Nephron progenitor cell (in vitro differentiated cells): ENCODE measurements at places on chromosomes 2 and 18.

DNA sequence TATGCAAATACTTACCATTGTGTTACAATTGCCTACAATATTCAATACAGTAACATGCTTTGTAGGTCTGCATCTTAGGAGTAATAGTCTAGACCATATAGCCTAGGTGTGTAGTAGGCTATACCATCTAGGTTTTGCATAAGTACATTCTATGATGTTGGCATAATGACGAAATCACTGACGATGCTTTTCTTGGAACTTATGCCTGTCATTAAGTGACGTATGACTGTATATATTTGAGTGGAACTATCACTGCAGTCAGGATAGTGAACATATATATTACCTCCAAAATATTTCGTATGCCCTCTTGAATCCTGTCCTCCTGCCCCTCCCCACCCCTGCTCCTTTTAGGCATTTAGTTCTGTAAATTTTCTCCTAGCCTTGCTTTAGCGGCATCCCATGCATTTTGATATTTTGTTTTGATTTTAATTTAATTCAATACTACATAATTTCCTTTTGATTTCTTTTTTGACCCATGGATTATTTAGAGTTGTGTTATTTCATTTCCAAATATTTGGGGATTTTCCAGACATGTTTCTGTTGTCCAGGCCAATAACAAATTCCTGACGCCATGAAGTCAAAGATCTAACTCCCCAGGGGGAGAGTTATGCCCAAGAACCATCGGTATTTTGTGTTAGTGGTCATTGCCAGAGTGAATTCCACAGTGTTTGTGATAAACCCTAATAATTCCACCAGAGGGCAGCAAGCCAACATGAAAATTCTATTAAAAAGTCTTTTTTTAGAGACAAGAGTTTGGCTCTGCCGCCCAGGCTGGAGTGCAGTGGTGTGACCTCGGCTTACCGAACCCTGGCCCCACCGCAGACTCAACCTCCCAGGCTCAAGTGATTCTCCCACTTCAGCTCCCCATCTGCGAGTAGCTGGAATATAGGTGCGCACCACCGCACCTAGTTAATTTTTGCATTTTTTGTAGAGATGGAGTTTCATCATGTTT lies 24.2 kb upstream of the CASP8 start:
- peak; percentile 42 for DNase-seq

DNA sequence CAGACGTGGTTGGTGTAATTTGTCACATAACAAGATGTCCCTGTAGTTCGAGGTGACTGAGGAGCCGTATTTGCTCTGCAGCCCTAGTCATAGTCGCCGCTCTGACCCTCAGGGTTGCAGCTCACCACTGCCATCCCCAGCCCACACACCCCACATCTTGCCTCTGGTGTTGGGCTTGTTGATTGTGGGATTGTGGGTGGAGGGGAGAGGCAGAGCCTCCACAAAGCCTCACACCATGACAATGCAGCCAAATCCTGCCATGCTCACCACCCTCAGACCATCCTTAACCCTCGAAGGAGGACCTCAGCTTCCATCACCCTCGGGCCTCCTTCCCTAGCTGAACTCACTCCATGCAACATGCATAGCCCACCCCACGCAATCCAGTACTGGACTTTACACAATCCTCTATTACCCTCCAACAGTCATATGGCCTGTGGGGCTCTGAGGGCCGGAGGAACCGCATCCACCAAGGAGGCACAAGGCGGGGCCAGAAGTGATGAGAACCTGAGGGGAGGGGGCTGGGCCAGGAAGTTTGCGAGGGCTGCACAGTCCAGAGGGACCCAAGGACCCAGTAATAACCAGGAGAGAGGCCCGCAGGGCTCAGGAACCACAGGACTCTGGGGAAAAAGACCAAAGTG lies 11.6 kb downstream of the PKDCC start:
- no peak for DNase-seq

DNA sequence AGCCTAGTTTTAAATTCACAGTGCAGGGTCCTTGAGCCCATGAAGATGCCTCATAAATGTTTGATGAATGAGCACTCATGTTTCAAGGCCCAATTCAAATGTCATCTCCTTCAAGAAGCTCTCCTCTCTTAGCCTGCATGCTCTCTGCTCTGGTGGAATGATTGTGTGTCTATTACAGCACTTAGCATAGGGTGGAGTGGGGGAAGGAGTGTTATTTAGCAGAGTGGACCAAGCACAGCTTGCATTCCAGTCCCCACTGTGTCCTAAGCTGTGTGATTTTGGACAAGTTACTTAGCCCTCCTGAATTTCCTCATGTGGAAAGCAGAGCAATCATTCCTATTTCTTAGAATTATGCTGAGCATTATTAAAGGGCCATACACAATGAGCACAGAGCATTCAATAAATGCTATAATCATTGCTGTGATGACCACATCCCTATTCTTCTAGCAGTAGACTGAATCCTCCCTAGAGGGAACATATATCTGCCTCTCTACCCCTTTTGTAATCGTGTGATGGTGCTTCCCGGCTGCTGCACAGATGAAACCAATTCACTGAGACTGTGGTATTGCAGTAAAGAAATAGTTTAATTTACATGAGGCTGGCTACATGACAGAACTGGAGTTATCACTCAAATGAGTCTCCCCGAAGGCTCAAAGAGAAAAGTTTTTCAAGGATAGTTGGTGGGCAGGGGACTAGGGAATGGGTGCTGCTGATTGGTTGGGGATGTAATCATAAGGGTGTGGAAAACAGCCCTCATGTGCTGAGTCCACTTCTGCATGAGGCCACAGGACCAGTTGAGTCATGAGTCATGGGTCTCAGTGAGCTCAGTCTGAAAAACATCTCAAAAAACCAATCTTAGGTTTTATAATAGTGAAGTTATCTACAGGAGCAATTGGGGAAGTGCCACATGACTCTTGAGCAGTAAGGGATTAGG lies 173.4 kb upstream of the NDUFV2 start:
- no peak for DNase-seq

GRCh38 chr2:204110338-204110741 lies 173.8 kb downstream of the ICOS start:
- no peak for DNase-seq

- DNase-seq = peak; percentile 10
These were observed 29.2 kb downstream of the NIFK start for GRCh38 chr2:121707344-121707919.

- no peak for DNase-seq
These were observed 41.5 kb downstream of the TGFA start for GRCh38 chr2:70511971-70512729.

- no peak for DNase-seq
These were observed 278.6 kb upstream of the KLHL14 start for GRCh38 chr18:33051407-33051806.

DNA sequence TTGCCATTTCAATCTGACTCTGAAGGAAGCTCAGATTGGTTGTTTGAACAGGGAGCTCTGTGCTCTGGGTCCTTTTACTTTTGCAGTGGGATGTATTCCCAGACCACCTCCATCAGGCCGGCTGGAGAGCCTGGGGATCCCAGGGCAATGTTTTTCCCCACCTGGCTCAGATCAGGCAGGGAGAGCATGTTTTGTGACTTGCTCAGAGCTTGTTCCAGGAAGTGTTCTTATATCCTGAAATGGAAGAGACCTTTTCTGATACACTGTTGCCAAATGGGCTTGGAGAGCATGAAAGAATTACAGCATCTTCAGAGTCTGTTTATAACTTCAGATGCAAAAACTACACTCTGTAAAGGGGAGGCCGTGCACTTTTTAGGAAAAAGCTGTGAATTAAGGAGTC lies 56.0 kb downstream of the LIPG start:
- no peak for DNase-seq

DNA sequence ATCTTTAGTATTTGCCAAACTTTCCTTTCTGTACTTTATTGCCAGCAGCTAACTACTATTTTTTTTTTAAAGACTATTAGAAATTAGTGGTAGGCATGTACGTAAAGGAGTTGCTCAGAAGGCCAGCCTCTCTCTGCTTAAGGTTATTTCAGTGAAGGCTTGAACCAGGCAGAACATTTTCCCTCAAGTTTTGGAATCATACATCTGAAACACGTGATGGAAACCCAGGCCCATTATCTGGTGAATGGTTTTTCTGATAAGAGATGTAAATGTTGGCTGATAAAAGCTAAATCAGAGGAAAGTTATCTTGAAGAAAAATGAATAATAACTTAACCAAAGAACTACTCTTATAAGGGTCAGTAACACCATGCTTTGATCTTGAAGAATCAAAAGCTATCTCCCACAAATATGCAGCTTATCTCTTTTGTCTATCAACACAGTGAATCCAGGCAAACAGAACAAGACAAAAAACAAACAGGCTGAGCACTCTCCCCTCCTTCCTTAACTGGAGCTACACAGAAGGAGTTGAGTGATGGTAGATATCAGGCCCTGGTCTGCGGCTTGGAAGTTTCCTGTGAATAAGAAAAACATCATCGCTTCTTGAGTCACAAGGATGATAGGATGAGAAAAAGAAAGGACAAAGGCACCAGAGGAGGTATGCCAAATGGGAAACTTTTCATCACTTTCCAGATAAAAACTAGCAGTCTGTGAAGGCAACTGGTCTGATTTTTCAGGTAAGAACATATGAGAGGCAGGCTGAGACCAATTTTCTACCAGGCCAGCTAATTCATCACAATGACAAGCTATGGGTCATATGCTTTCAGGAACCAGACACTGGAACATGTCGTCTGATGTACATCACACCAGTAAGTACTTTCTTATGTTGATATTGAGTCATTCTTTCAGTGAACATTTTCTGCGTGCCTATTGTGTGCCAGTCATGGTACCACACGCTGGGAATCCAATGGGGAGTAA lies 88.4 kb upstream of the STK17B start:
- no peak for DNase-seq

DNA sequence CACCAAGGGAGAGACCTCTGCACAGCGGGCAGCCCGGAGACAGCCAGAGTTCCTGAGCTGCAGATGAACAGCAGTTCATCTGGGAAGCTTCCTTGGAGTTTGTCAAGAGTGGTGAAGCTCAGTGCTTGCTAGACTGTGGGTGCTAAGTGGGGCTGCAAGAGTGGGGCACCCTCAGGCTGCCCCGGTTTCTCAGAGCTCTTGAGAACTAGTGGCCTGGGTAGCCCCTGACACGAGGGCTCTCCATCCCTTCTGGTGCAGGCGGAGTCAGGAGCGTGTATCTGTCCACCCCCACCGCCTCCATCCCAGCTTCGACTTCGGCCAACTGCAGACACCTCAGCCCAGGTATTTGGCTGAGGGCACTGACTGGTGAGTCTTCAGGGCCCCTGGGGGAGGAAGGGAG lies 222.0 kb downstream of the LOXHD1 start:
- DNase-seq = no peak

- no peak for DNase-seq
These were observed 401.4 kb upstream of the MYT1L start for GRCh38 chr2:2732331-2733119.
